ENCODE measurements at places on chromosomes 1 and 21.

GRCh38 chr1:113106910-113107309, 33.9 kb downstream of the LRIG2 start:
- DNase-seq: no peak

GRCh38 chr1:64912191-64912590, 54.2 kb downstream of the JAK1 start:
- no peak for DNase-seq

DNA sequence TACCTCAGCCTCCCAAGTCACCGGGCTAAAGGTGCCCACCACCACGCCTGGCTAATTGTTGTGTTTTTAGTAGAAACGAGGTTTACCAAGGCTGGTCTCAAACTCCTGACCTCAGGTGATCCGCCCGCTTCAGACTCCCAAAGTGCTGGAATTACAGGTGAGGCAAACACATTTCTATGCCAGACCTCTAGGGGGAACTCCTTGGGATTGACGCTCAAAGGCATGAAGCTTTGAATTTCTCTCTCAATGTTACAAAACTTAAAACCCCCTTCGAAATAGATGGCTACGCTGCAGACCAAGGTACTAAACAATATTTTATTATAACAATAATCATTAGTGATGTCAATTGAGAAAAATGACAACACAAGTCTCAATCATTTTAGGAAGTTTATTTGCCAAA, 330.0 kb downstream of the SETD4 start:
- DNase-seq: no peak

- DNase-seq: no peak
Measured at GRCh38 chr21:41831453-41831831, 47.7 kb downstream of the PRDM15 start.

DNA sequence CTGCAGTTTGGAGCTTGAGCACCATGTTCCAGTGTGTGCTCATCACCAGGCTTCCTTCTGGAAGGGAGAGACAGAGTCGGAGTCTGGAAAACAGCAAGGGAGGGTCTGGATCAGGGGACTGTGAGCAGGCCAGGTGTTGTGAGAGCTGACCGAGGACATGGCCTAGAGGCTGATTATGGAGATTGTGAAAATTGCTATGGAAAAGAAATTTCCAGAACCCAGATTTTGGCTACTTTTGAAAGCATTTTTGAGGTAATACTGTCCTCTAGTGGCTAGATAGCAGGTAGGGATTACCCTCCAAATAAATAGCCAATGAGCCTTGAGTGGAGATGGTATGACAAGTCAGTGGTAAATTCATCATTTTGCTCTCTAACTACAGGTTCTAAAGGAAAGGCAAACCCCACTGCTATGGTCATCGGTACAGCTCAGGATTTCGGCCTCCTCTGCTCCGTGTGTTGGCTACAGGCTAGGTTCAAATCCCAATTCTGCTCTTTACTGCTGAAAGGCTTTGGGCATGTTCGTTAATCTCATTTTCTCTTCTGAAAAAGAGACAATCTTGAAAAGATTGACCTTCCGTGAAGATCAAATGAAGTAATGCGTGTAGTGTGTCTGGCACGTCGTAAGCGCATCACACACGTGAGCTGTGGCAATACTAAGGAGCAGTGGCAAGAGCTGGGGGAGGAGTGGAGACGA, 1.0 kb upstream of the HAO2 start:
- DNase-seq: peak; percentile 50

DNA sequence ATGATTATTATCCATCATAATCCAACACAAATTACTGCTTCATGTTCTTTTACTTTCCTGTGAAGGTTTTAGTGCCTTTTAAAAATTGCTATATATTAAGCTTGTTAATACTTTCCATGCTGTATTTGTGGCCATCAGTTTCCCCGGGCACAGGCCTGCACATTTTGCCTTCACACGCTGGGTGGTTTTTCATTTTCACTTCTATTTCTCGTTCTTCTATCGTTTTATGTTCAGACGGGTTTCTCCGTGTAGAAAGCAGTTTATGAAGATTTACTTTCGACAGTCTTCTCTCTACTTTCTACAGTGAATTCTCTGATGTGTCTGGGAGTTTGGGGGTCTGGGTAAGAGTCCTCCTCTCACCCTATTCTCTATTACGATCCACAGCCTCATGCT, 9.5 kb downstream of the RUNX3 start:
- no peak for DNase-seq

DNA sequence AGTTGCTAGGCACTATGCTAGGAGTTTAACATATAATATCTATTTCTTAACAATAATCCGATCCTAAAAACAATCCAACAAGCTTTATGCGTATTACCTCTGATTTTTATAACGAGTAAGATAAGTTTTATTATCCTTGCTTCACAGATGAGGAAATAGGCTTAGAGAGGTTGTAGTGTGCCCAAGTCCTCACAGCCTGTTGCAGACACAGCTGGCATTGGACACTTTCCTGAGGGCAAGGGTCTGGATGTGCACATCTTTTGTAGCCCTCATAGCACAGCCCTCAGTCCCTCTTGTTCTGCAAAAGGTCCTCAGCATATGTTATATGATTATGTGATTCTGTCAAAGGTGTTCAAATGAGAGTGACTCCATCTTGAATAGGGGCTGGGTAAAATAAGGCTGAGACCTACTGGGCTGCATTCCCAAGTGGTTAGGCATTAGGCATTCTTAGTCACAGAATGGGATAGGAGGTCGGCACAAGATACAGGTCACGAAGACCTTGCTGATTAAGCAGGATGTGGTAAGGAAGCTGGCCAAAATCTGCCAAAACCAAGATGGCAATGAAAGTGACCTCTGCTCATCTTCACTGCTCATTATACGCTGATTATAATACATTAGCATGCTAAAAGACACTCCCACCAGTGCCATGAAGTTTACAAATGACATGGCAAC, 75.7 kb upstream of the F3 start:
- peak; percentile 62 for DNase-seq

GRCh38 chr1:98049370-98050135, 128.7 kb upstream of the DPYD start:
- peak; percentile 34 for DNase-seq

DNA sequence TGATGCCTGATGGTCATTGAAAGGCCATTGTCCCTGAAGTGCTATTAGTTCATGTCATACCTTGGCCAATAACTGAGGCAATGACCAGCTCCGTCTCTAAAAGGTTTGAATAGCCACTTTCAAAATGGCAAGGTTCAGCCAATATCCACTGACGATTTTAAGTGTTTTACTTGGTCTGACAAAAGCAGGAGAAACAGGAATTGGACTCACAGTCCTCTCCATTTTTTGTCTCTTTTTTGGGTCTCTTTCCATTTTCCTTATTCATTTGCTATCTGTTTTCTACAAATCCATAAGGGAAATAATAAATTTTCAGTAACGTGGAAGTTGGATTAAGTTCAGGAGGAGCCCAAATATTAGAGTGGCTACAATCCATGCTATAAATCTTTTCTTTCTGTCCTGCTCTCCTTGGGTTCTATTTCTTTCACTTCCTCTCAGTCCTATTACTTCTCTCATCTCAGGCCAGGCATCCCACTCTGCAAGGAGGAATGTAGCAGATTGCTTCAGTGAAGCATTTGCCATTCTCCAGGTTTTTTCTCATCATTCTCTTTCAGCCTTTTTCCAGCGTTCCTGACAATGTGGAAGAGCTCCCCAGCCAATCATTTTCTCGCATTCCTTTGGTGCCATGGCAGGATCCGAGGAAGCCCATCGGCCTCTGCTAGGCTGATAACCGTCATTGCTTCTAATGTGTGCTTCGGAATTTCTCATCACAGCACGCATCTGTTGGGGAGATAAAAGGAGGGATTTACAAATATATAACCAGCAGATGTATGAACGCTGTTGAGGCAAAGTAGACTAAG, 414.5 kb downstream of the ADGRL2 start:
- DNase-seq: no peak

DNA sequence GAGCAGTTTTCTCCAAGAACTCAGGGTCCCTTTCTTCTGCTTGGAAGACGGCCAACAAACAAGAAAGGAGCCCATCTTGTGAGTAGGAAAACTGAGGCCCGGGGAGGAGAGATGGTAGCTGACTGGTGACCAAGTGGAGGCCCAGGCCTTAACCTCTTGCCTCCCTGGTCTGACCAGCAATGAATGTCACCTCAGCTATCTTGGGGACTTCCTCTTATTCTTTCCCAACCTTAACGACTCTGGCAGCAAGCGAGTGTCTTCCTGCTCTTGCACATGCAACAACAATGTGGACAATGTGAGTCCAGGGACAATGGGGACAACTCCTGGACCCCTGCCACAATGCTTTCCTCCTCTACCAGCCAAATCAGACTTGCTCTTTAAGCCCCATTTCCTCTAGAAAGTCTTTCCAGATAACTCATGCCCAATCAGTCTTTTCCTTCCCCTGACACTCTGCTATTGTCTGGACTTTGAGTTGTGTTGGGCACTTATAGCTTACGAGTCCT, 12.6 kb downstream of the HSPG2 start:
- peak; percentile 90 for DNase-seq

DNA sequence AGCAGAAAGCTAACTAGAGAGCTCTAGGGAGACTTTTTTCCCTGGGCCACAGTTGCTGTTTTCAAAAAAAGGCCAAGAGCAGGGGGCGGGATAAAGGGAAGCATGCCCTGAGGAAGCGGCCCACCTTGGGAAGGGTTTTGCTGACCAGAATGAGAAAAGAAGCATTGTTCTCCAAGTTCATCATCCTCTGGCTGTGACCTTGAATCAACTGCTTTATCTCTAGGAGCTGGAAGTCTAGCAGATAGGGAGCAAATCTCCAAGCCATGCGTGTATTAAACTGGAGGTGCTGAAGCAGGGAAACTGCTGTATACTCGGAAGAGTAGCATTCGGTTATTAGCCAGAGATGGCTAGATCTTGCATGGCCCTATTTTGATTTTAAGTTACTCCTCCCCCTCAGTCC, 64.8 kb downstream of the ATP2B4 start:
- no peak for DNase-seq

DNA sequence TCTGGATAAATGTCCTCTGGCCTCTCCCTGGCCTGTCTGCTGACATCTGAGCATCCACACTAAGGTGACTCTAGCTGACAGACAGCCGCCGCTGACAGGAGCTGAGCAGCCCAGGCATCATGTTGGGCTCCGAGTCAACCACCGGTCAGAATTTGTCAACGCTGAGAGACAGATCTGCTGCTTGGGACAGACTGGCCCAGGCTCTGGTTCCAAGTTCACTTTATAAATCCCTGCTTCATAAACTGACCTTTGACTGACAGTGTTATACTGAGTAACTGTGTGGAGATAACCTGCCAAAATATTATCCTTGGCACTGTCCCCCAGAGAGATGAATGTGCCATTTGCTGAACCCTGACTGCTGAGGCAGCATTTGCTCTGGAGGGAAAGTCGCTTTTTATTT, 616.7 kb downstream of the NPHP4 start:
- DNase-seq: no peak

DNA sequence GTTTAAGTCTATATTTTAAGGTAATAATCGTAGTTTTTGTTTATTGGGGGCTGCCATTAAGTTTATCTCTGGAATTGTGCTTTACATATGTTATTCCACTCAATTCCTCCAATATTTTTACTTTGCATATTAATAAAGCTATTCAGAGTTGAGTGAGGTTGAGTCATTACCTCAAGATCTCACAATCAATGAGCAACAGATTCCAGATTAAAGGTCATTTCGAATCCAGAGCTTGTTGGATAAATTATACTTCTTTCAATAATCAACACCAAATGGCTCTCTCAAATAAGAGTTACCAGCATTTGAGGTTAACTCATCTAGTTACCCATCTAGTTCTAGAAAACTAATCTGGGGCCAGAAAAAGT, 16.7 kb downstream of the RGS4 start:
- DNase-seq: peak; percentile 56

DNA sequence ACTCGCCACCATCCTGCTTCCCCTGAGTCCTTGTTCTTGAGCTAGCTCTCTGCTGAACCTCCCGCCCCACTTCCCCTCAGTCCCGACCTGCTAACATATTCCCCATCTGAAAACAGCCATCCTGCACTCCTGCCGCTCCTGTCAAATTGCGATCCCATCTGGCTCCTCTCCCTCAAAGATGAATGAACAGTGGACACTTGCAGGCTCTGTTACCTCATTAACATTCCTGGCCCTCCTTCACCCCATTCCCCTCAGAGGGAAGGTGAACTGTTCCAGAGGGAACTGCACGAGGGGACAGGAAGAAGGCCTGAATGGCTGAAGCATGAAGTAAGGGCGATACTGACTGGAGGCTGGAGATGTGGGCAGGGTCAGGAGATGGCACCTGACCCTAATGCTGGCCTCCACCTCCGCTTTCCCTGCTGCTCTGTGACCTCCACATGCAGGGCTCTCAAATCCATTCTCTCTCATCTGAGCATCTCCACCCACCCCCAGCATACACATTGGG, 7.4 kb upstream of the CELSR2 start:
- DNase-seq: no peak

Measured in fibroblast of skin of back (primary cell).